ENCODE measurements at places on chromosomes 4 and X. TPM values are rescaled to one million over a fixed set of nuclear protein-coding genes. Genes with fewer than 3 reads are reported as not detected.

HSD17B13 gene
- total RNA-seq = 5.1 TPM

ZBTB33 gene
- total RNA-seq = 49.8 TPM

IL3RA gene
- 7.4 TPM for total RNA-seq

MAN2B2 gene
- total RNA-seq = 49.8 TPM

DNA sequence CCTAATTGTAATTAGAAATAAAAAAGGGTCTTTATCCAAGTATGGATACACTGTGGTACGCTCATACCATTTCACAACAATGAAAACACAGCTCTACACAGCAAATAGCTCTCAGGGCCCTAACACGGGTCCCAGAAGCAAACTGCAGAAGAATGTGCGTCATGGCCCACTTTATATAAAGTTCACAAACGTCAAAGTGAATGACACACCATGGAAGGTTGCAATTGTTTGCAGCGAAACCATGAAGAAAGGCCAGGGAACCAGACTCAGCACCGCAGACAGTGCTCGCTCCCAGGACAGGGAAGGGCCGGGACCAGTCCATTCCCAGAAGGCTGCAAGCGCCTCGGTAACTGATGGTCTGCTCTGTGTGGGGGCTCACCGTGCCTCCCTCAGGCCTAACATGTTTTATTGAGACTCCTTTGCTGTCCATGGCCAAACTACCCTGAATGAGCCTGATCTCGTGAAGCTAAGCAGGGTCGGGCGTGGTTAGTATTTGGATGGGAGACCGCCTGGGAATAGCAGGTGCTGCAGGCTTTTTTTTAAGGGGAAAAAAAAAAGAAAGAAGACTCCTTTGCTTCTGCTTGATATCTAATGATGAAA is 47.8 kb downstream of the ACOX3 start:
- H3K36me3 ChIP-seq = peaks cover 4% of the 10 kb centered on the region
- no peaks in the 10 kb centered on the region for H3K27me3 ChIP-seq
- H3K4me1 ChIP-seq = no peaks in the 10 kb centered on the region
- H3K4me3 ChIP-seq = no peak overlapping the region
- peak overlapping the region; percentile 59 for H3K27ac ChIP-seq
- DNase-seq = no peak

GRCh38 chr4:169791527-169792156 is 33.9 kb upstream of the HPF1 start:
- no peaks in the 10 kb centered on the region for H3K4me1 ChIP-seq
- no peaks in the 10 kb centered on the region for H3K36me3 ChIP-seq
- H3K4me3 ChIP-seq = peak overlapping the region; percentile 62
- no peak for DNase-seq

DNA sequence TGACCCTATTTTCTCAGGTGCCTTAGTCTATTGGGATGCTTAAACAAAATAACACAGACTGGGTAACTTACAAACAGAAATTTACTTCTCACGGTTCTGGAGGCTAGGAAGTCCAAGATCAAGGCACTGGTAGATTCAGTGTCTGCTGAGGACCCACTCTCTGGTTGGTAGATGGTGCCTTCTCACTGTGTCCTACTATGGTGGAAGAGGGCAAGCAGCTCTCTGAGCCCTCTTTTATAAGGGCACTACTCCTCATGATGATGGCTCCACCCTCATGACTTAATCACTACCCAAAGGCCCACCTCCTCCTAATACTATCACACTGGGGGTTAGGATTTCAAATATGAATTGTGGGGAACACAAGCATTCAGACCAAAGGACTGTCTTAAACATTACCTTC is 11.8 kb downstream of the SMIM14 start:
- no peaks in the 10 kb centered on the region for H3K36me3 ChIP-seq
- H3K4me1 ChIP-seq = no peaks in the 10 kb centered on the region
- no peak overlapping the region for H3K27ac ChIP-seq
- DNase-seq = no peak

GRCh38 chr4:151304226-151304625 is 21.2 kb downstream of the SH3D19 start:
- H3K27ac ChIP-seq = no peak overlapping the region
- no peaks in the 10 kb centered on the region for H3K4me1 ChIP-seq
- no peaks in the 10 kb centered on the region for H3K36me3 ChIP-seq
- no peak overlapping the region for H3K4me3 ChIP-seq
- H3K27me3 ChIP-seq = no peaks in the 10 kb centered on the region

- DNase-seq = no peak
- H3K4me1 ChIP-seq = no peaks in the 10 kb centered on the region
- no peaks in the 10 kb centered on the region for H3K36me3 ChIP-seq
Observed at GRCh38 chr4:124111411-124111810, 601.1 kb downstream of the ANKRD50 start.

DNA sequence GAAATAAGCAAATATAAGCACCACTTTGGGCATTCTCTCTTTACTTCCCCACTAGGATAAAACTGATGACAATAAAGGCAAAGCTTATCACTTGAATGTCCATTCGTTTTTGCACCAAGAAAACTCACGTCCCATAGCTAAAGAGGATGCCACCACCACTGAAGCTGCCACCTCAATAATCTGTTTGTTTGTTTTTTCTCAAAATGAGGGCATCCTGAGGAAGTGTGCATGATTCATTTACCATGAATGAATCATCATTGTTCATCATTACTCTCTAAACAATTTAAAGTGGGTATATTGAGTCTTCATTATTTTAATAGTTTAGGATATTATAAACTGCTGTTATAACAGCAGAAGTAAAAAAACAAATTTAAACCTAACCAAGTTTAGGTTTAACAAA is 168.2 kb downstream of the DCTD start:
- no peak overlapping the region for H3K4me3 ChIP-seq
- no peak overlapping the region for H3K27ac ChIP-seq
- DNase-seq = no peak

DNA sequence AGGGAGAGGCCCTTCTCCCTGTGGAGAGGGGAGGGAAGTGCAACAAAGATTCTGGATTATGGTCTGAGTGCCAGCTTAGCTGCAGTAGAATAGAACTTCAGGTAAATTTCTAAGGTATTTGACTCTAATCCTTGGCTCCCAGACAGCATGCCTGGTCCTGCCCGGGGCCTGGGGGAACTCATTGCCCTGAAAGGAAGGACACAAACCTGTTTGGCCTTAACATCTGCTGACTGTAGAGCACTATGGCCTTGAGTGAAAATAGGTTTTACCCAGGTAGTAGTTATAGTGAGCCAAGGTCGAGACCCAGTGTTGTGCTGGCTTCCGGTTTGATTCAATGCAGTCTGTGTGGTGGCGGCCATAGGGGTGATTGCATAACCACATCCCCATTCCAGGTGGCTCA is 64.4 kb downstream of the RPS6KA6 start:
- no peaks in the 10 kb centered on the region for H3K36me3 ChIP-seq
- H3K4me3 ChIP-seq = no peak overlapping the region
- peaks cover 25% of the 10 kb centered on the region for H3K27me3 ChIP-seq
- H3K4me1 ChIP-seq = no peaks in the 10 kb centered on the region

DNA sequence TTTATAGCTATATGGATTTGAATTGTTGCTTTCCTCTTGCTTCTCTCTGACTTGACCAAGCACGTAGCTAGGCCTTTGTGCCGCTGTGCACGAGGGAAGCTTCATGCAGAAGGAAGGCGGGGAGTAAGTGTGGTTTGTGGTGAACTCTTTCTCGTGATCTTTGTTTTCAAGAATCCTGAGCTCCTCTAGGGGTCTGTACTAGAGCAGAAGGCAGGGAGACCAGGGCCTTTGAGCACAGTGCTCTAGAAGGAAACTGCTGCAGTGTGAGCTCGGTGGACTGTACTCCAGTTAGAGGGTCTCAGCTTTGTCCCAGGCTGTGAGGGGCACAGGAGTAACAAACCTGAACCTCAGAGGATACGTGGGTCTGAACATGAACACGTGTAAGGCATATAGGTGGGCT is 49.0 kb downstream of the AGA start:
- H3K36me3 ChIP-seq = no peaks in the 10 kb centered on the region
- no peak overlapping the region for H3K27ac ChIP-seq
- H3K27me3 ChIP-seq = no peaks in the 10 kb centered on the region
- H3K4me1 ChIP-seq = no peaks in the 10 kb centered on the region
- no peak for DNase-seq

DNA sequence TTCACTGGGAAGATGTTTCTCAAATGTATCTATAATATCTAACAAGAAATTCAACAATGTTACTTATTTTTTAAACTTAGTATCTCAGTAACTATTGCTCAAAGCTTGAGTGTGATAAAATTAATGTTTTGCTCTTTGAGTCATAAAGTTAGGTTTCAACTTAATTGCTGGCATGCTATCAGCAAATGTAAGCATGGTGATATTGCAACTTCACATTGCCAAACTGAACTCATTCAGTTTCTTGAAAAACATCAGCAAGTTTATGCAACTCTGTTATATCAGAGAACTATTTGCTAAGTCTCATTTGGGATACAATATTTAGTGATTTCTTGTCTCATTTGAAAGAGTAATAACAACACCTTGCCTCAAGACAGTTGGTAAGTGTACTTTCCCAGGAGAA is 91.2 kb upstream of the KLF3 start:
- H3K4me1 ChIP-seq = no peaks in the 10 kb centered on the region
- no peak overlapping the region for H3K4me3 ChIP-seq
- H3K27me3 ChIP-seq = no peaks in the 10 kb centered on the region
- no peak for DNase-seq
- no peak overlapping the region for H3K27ac ChIP-seq

- H3K4me3 ChIP-seq = no peak overlapping the region
- no peaks in the 10 kb centered on the region for H3K27me3 ChIP-seq
- H3K4me1 ChIP-seq = no peaks in the 10 kb centered on the region
- no peak overlapping the region for H3K27ac ChIP-seq
Observed at GRCh38 chr4:146790515-146790914, 151.8 kb downstream of the POU4F2 start.

GRCh38 chrX:70970482-70970995 is 39.6 kb upstream of the SLC7A3 start:
- peaks cover 5% of the 10 kb centered on the region for H3K27me3 ChIP-seq
- no peak for DNase-seq
- H3K4me3 ChIP-seq = no peak overlapping the region

DNA sequence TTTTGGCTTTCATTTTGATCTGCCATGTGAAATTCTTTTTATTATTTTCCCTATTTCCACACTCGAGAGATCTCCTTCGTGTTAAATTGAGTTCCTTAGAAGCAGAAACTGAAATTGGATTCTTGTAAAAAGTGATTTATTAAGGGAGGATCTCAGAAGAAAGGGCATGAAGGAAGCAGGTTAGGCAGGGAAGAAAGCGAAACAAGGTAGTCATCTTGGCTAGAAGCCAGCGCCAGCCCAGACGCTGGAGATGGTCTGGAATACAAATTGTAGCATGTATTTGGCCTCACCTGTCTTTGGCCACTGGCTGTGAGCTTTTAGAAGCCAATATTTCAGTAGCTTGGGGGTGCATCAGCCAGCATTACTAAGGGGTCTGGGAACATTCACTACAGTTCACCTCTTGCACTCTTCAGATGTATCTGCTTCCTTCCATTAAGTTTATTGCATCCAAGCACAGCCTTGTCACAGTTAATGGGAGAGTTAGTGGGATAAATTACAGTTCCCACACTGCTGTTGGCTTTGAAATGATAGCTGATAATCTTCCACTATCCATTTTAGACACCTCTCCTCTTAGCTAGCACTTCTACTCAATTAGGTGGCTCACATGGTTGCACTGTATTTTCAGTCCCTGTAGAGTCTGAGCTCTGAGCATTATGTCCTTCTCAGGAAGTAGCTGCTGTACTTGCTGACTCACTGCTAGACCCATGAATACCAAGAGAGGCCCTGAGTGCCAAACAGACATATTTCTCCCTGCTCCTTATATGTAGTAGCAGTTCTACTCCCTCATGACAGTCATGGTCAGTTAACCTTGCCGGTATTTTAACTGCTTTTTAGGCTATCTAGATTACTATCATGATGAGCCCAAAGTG is 14.6 kb downstream of the GRXCR1 start:
- H3K27me3 ChIP-seq = no peaks in the 10 kb centered on the region
- no peak overlapping the region for H3K4me3 ChIP-seq
- H3K36me3 ChIP-seq = no peaks in the 10 kb centered on the region
- no peak for DNase-seq

DNA sequence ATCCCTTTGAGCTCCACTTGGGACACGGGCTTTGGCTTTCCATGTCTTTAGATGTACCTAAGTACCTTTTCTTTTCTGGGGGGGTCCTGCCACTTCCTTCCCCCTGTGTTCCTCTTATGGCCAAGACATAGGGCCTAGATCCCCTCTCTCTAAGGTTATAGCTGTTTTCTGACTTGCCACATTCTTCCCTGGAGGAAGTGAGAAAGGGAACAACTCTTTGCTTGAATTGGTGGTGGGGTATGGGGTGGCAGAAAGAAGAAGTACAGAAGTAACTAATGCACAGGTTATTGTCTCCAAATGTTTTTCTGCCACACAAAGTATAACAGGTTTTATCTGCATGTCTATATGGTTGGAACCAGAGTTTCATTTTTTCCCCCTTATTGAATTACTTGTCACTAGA is 29.7 kb upstream of the DIPK2B start:
- no peak overlapping the region for H3K4me3 ChIP-seq
- H3K4me1 ChIP-seq = no peaks in the 10 kb centered on the region
- DNase-seq = no peak
- no peak overlapping the region for H3K27ac ChIP-seq
- no peaks in the 10 kb centered on the region for H3K27me3 ChIP-seq

DNA sequence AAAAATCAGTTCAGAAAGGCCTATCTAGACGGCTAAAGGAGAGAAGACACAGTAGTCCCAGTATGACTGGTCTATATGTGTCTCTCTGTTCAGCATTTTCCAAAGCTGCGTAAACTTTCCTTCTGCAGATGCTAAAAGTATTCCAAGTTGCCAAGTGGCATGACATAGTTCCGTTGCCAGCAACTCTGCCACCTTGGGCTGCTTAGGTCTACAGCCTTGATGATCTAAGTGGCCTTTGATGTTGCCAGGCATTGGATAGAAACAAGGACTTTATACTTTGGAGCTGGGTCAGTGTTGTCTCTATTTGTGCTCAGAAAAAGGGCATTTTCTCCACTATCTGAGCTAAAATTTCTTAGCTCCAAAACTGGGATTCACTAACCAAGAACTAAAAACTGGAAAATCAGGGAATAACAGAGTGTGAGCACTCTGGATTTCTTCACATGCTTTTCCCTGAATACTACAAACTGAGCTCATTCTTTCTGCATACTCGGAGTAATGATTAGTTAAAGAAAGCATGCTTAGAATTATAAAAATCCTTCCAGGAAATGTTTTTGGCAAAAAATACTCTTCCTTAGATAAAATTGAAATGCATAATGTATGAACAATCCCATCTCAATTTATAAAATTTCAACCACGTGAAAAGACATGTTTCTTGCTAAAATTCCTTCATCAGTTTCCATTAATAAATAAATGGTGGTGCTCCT is 191.4 kb downstream of the ADAMTS3 start:
- no peak overlapping the region for H3K27ac ChIP-seq
- no peak for DNase-seq
- no peaks in the 10 kb centered on the region for H3K4me1 ChIP-seq
- no peak overlapping the region for H3K4me3 ChIP-seq
- no peaks in the 10 kb centered on the region for H3K27me3 ChIP-seq
- no peaks in the 10 kb centered on the region for H3K36me3 ChIP-seq

DNA sequence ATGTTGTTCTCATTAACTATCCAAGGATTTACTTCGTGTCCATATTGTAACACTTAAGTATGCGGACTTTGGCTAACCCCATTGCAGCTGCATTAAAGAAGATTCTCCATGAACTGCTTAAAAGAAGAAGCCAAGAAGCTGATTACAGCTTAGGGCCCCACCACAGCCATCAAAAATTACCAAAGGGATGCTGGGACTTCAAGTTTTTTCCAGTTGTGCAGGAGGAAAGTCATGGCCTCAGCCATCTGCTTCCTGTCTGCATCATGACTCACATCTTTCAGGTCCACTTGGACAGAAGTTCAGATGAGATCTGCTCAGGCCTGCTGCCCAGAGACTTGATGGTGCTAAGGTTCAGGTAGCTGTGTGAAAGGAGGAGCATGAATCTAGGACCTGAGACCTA is 38.8 kb upstream of the CAPN6 start:
- no peaks in the 10 kb centered on the region for H3K27me3 ChIP-seq
- no peak for DNase-seq
- no peak overlapping the region for H3K4me3 ChIP-seq
